HT-29 (cell line): ENCODE measurements at places on chromosomes 2 and 18. TPM values are rescaled to one million over a fixed set of nuclear protein-coding genes. Genes with fewer than 3 reads are reported as not detected.

DNA sequence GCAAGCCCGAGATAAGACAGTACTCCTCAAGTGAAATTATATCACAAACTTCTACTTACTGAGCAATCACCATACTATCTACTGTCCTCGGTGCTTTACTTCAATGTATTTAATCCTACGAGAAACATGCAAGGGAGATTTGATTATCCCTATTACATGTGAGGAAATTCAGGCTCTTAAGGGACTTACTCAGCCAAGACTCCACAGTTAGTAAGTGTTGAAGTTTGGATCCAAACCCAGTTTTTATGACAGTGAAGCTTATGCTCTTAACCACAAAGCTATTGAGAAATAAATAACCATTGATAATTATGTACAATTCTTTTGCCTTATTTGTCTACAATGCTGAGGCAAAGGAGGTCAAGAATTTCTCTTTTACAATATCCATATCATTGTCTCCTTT is 672.9 kb upstream of the ACVR2A start:
- DNase-seq = no peak

DNA sequence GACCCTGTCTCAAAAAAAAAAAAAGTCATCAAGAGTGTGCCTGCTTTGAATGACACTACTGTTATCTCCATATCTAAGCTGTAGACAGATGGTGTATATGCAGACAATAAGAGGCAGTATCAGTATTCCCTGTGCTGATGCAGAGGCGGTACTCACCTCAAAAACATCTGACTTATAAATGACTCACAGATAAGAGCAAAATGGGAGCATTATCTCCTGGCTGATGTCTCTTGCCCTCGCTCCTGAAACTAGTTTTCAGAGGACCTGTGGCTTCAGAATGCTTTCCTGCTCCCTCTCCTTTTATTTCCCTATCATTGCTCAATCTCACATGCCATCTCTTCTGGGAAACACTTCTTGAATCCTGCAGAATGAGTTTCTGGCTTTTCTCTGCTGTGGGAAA is 289.6 kb downstream of the PTPRM start:
- no peak for DNase-seq

GRCh38 chr18:58900015-58900649 is 35.5 kb downstream of the ZNF532 start:
- no peak for DNase-seq

GRCh38 chr2:204315236-204315662 is 230.0 kb upstream of the PARD3B start:
- DNase-seq = no peak

The SP5 gene
- total RNA-seq = 12.8 and 15.1 TPM in 2 replicates

DNA sequence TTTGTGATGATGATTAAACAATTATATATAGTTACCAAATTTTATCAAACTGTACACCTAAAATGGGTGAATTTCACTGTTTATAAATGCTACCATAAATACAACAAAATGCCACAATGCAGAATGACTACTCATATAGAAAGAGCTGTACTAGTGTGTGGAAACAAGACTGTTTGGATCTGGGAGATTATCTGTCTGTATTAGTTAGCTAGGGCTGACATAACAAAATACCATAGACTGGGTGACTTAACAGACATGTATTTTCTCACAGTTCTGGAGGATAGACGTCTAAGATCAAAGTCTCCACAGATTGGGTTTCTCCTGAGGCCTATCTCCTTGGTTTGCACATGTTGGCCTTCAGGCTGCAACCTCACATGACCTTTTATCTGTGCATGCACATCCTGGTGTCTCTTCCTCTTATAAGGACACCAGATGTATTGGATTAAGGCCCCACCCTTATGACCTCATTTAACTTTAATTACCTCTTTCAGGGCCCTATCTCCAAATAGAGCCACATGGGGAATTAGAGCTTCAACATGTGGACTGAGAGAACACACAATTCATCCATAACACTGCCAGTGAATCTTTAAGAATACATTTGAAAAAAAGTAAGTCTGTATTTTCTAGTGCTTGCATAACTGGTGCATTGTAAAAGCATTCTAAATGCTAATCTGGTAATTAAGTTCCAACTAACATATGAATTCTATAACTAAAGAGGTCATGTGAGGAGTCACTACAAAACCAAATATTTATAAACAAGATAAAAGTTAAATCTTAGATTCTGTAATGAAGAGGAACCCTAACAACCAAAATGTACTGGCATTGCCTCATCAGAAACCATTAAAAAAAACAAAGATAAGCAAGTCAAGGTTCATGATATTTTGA is 699.6 kb downstream of the NYAP2 start:
- DNase-seq = no peak

The ZEB2 gene
- total RNA-seq = 0.18 TPM in 1 of 2 replicates, not detected in the other

- DNase-seq = no peak
Measured at GRCh38 chr2:65483763-65484162, 51.4 kb upstream of the SPRED2 start.

DNA sequence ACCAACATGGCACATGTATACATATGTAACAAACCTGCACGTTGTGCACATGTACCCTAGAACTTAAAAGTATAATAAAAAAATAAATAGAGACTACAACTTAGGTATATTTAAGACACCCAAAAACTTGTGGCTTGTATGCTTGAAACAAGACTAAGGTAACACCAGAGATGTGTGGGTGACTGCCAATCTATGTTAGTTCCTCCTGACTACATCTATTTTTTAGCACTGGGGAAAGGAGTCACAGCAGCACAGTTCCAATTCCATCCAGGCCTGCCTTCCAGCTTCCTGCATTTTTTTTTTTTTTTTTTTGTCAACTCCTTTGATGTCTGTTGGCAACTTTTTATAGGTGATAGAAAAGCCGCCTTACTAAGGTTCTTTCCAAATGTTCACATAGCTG is 18.2 kb downstream of the C2orf69 start:
- DNase-seq = no peak

The ASXL3 gene
- not detected in 2 replicates for total RNA-seq

DNA sequence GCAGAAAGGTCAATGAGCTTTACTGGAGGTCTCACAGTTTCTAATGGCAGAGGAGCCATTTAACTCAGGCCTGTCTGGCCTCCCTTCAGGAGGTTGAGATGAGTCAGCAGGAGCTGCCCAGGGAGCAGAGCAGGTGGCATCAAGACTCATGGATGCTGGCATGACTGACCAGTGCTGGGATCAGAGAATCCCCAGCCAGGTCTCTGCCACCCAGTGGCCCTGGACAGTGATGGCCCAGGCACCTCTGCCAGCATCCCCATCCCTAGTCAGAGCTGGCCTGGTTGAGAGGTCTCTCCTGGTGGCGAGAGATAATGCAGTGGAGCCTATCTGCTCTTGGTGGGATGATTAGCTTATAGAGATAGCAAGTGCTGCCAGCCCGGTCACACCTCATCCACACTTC is 43.1 kb downstream of the GYPC start:
- no peak for DNase-seq

The TMEM182 gene
- 2.6 and 6.5 TPM in 2 replicates for total RNA-seq

DNA sequence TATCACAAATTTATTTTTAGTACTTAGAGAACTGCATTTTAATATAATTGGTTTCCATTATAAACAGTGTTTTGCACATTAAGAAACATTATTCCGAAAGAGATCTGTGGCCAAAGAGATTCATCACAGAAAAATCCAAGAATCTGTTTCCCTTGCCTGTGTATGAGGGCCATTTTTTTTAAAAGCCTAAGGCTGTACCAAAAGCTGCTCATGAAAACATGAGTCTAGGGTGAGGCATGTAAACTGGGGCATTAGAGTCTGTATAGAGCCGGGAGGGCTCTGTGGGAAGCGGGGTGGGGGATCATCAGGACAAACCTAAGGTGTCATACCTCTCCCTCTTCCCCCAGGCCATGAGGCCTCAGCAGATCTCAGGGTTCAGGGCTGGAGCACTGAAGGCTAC is 223.8 kb downstream of the FBXO15 start:
- no peak for DNase-seq

The BOLL gene
- total RNA-seq = not detected in 2 replicates

The DSG4 gene
- 0.03 and 0.38 TPM in 2 replicates for total RNA-seq

The TDRD15 gene
- not detected in 2 replicates for total RNA-seq

DNA sequence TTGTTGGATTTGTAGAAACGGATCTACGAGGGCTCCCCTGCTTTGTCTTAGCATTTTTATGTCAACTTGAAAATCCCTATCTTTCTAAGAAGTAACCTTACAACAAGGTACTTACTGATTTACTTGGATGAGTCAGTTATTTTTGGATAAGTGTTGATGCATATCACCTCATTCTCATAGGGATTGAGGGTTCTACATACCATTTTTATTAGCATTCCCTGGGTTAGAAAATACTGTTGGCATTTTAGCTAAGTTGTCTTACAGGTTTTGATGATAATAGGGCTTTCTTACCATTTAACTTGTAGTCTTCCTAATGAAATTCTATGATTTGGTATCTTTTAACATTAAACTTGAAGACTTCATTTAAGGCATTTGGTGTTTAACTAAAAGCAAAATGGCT is 125.2 kb downstream of the UBE2E3 start:
- DNase-seq = no peak

GRCh38 chr2:1691366-1691765 is 52.9 kb downstream of the PXDN start:
- DNase-seq = no peak

- peak; percentile 92 for DNase-seq
Measured at GRCh38 chr2:37350034-37350433, 5.6 kb downstream of the QPCT start.

The CFAP221 gene
- total RNA-seq = 0.39 TPM in 1 of 2 replicates, not detected in the other

GRCh38 chr2:119641562-119642258 is 37.3 kb upstream of the TMEM177 start:
- DNase-seq = peak; percentile 88

GRCh38 chr2:126703311-126703710 is 47.4 kb downstream of the GYPC start:
- no peak for DNase-seq

DNA sequence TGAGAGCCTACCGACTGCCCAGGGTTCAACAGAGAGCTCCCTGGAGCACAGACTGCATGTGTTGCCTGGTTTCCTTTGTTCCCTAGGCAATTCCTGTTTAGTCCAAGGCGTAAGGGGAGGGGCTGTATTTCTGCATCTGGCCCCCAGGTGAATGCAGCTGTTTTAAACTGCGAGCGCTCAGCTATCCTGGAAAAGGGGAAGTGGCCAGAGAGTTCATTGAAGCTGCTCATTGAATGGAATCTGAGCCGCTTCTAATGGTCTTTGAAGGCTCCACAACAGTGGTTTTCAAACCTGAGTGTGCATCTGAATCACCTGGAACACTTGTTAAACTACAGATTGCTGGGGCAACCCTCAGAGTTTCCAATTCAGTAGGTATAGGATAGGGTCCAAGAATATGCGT is 18.1 kb downstream of the MAPK4 start:
- no peak for DNase-seq

GRCh38 chr18:50131591-50131990 is 63.4 kb downstream of the MYO5B start:
- DNase-seq = no peak

DNA sequence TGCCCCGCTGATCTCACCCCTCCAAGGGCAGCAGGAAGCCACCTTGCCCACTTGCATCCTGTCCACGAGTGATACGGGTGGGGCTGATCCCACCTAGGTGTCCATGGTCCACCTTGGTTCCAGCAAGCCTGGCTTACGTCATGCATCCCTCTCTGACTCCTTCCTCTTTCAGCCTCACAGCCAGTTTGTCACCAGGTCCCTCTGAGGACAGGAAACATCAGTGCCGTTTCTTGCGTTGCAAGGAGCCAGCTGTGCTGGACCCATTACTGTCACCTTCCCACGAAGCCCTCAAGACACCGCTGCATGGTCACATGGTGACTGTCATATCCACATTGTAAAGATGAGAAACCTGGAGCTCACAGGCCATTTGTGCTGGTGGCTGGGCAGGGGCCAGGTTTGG is 34.8 kb upstream of the TWIST2 start:
- no peak for DNase-seq

DNA sequence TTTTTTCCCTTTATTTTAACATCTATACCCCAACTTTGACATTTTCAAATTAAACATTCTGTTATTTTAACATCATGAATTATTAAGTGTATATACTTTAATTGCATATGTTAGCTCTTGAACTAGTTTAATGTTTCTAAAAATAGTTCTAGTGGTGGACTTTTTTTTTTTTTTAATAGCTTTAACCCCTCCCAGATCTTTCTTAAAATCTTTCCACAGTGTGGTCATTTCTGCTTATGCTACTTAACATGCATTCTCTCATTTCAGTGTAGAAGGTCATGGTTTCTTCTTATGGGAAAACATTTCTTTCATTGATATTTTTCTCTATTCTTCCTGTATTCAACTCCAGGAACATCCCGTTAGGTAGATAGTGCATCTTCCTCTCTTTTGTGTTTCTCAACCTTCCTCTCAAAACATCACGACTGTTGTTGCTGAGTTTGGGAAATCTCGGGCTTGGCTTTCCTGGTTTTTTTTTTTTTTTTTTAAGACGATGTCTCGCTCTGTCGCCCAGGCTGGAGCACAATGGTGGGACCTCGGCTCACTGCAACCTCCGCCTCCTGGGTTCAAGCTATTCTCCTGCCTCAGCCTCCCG is 849 bp upstream of the TMEM18 start:
- no peak for DNase-seq

DNA sequence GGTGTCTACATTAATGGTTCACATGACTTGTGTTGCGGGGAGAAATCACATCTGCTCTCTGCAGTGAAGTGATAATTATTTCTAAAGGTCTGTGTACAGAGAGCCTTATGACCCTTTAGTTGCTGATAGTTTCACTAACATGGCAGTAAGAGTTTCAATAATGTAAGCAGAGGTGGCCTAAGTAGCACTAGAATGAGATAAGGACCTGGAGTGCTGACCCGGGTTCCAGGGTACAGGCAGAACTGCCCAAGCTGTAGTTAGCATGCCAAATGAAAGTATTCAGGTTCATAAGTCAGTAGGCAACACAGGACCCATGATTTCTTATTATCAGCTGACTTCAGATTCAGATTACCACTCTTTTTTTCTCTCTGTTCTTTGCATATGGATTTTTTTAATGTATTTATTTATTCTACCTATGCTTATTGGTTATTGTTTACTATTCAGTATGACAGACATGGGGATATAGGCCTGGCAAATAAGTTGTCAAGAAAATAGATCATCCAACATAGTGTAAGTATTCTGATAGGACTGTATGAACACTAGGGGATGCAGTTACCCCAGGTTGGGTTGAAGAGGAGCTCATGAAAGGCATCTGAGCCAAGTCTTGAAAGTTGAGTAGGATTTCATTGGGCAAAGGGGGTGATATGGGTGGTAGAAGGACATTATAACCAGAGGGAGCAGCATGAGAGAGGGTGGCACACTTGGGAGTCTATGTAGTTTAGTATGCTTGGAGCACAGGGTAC is 105.2 kb downstream of the CCDC85A start:
- no peak for DNase-seq

DNA sequence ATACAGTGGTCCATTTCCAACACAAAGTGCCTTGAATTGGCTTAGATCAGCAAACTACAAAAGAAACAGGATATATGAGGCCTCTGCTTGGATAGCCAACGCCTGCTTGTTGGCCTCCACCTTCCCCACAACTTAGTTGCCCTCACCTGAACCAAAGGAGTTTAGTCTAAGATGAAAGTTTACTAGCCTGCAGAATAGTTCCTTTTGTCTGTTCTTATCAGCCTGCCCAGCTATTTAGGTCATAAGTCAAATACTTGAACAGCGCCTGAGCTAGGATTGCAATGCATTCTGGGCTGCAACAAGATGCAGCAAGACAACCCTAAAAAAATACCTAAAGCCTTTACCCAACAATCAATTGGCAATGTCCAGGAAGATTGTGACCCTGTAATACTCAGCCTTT is 13.1 kb upstream of the EPG5 start:
- no peak for DNase-seq
